NT2/D1 (cell line): ENCODE measurements at places on chromosomes 7 and 10.

DNA sequence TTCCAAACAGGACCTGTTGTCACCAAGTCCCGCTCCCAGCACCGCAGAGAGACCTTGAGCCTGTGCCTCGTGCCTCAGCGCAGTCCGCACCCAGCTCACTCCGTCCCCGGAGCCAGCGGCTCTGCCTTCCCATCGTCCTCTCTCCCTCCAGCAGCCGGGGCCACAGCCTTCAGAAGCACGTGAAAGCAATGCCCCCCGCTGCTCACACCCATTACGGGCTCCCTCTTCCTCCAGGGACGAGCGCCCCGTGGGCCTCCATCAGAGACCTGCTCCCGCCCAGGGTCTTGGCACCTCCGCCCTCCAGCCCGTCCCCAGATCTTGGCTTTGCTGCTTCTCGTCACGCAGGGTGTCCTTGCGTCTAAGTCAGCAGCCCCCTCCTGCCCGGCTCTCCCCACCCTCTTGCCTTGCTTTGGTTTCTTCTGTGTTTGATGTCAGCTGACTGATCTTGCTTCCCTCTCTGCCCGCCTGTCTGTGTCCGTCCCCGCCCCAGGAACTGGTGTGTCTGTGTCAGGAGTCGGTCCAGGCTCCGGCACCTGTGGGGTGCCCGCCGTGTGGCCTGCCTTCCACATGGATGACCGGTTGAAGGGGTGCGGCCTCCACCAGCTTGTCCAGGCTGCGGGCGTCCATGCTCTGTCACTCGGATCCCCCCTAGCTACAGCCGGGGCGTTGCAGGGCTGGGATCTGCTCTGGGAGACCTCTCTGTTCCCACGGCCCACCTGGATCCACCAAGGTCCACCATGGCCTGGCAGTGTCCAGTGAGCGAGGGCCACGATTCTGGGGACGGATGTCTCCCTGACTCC is 61.9 kb downstream of the FOXL3 start:
- no peak for DNase-seq

DNA sequence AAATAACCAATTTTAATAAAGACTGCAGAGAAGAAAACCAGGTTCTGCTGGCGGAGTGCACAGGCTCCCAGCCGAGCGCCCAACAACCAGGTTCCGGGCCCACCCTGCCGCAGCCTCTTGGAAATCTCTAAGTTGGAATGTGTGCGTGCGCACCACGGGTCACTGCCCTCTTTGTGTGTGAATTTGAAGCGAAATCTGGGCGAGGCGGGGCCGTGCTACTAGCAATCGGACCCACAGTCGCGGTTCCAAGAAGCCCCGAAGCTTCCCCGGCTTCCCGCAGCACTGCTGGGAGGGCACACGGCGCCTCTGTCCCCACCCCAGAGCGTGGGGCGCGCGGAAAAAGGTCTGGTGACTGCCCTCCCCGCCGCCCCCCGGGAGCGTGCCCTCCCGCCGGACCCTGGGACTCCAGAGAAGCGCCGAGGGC is 666 bp upstream of the MAP3K8 start:
- no peak for DNase-seq

DNA sequence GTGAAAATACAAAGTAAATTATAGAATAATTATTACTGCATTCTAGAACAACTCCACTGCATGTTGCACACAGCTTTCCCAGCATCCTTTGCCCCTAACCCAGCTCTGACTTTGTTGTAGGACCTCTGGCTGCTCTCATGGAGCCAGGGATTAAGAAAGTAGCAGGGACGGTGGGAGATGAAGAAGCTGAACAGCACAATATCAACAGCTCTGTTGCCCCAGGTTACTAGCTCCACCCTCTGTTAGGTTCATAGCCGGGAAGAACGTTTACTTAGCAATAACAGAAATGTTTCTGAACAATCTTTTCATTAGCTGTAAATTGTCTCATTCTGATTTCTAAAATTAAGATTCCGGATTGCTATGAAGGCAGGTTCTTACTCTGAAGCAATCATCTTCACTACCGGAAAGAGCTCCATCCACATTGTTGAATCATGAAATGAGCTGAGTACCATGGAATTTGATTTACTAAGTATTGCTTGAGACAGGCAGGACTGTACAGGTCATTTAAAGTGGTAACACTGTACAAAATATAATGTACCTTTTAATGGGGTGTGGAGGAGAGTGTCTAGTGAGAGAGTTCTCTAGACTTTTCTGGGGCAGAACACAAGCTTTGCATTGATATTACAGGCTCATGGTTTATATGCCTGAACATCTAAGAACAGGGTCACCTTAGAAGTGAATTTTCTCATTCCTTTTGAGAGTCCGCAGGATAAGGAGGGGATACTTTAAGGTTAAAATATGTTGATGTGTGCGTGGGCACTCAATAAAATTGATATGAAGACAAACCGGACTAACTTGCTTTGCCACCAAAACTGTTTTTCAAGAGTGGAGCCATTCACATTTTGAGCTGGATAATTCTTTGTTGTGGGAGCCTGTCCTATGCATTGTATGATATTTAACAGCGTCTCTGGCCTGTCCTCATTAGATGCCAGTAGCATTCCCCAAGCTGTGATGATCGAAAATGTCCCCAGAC is 20.8 kb upstream of the RAB18 start:
- no peak for DNase-seq

DNA sequence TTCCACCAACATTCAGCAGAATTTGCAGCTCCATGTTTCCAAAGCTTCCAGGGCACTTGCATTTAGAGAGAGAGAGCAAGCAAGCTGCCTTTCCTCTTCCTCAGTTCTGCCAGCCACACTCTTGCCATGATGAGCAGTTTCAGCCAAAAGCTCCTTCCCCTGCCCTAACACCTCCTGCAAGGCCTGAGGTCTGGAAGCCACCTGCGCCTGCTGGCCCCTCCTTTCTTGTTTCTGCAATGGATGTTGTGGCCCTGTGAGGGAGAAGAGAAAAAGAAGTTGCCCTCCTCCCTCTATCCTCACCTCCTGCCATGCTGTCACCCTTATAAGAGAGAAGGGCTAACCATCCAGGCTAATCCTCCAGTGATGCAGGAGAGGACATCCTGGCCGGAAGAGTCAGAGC is 48.7 kb downstream of the IKZF1 start:
- DNase-seq = no peak

- no peak for DNase-seq
Observed at GRCh38 chr10:85524001-85524666, 842.5 kb downstream of the GRID1 start.

- DNase-seq = no peak
Observed at GRCh38 chr7:20284003-20284770, 46.5 kb upstream of the ITGB8 start.

GRCh38 chr7:127884066-127884559 is 147.1 kb downstream of the LRRC4 start:
- DNase-seq = no peak

DNA sequence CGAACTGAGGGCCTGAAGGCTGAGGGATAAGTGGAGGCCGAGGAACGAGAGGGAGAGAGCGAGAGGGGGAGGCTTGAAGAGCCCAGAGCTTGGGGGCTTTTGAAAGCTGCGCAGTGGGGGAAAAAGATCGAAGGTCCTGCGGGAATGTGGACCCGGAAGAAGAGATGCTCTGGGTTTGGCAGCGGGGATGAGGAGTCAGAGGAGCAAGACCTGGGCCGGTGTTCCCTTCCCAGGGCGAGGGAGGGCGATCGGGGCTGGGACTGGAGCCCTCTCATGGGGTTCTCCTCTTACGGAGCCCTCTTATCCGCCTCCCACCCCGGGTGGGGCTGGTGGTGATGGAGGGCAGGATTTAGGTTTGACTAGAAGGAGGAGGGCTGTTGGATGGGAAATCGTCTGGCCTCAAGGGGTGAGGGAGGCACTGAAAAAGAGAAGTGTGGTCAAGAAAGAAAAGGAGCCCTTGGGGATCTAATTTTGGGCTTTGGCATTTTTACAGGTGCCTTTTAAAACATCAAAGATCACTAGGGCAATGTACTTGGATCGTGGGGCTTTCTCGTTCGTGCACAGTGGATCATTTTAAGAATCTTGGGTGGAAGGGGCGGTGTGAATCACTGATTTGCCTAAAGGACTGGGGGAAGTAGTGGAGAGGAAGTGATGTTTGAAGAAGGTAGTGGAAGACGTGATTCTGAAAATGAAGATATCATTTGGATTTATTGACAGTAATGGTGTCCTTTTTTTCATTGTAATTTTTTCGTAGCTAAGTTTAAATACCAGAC is 637 bp downstream of the SAMD8 start:
- DNase-seq = no peak

DNA sequence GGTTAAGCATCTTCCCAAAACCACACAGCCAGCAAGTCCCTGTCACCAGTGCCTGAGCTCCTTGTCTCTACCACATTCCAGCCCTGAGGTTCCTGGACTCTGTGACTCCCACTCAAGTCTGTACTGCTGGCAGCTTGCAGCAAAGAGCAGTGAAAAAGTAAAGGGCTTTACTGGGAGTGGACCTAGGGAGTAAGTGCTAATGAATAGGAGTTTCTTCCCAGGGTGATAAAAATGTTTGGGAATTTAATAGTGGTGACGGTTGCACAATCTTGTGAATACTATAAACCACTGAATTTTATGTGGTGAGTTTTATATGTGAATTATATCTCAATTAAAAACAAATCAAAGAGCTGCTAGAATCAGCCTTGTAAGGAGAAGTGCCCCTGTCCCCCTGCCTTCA is 22.6 kb downstream of the HSPA12A start:
- no peak for DNase-seq

DNA sequence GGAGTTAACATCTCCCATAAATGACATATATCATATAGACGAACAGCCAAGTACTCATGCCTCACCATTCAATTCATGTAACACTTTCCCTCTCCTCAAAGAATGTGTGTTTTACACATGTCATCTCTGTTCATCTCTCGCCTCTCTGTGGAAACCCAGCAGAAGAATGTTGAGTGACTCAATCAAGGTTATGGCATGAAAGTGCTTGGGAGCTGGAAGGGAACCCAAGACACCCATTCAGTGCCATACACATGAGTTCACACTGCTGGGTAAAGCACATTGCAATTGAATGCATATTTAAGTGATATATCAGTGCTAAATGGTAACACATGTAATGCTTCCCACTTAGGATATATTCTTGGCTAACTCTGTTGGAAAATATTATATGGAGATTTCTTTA is 322.9 kb downstream of the PTEN start:
- no peak for DNase-seq
